GM19239 (cell line): ENCODE measurements at places on chromosomes 16 and 17.

- DNase-seq, result no peak
These were observed 182.6 kb downstream of the LGALS9B start for GRCh38 chr17:20284570-20285295.

DNA sequence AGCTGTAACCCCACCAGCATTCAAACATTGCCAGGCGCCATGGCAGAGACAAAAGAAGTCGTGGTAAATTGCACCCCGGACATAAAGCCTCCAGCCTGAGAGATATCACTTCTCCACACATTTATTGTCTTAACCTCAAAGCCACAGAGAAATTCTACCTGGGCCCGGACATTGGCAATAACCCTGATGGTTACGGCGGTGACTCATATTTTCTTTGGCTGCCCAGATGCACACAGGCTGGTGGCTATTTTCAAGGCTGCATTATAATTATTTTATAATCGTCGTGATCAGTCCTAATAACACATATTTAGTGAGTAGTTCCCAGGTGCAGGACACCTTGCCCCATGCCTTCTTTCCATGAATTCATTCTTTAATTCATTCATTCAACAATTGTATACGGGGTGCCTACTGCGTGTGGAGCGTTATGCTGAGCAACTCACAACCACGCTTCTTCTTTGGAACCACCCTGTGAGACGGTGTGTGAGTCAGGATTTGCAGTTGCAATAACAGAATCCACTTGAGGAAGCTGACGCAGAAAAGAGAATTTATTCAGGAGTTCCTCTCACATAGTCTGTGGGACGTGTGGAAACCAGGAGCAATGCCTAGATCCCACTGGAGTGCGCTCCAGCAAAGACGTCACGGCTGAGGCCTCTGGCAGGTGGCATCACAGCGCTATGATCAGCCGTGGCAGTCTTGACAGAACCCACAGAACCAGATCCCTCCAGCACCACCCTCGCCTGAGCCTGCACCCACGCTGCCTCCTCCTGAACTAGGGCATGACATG, 245.7 kb downstream of the FOXL1 start:
- no peak for DNase-seq

GRCh38 chr16:66701516-66701915, 5.0 kb upstream of the CMTM4 start:
- DNase-seq, result no peak

GRCh38 chr17:76232342-76232741, 8.0 kb downstream of the RNF157 start:
- DNase-seq, result no peak

DNA sequence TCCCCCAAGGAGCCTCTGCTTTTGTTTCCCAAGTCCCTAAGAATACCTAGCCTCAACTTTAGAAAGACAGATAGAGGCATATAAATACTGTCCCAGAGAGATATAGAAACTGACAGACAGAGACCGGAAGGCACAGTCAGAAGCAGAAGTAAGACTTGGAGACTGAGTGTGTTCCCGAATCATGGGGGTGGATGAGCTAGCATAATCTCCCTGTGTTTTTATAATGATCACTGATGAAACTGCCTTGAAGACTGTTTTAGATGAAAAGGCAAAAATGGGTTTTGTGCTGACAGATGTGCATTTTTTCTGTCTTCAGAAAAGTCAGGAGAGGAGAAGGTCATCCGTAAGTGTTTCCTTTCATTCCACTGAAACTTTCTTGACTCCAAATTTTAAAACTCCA, 8.3 kb upstream of the PSMD3 start:
- no peak for DNase-seq

DNA sequence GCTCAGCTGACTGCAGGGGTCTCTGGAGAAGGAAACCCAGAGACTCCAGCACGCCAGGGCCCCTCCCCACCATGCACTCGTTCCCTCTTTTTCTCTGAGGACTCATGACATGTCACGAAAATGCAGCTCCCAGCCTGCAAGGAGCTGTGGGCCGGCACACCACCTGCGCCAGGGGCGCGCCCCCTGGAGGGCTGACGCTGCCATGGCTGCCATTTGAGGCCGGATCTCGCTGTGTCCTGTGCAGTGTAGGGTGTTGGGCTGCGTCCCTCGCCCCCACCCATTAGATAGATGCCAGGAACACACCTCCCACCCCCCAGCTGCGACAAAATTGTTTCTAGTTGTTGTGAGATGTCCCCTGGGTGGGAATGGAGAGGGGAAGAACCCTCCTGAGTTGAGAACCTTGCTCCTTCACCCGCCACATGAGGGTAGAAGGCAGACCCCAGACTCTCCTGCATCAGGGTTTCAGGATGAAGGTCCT, 8.2 kb downstream of the SYNGR2 start:
- no peak for DNase-seq

DNA sequence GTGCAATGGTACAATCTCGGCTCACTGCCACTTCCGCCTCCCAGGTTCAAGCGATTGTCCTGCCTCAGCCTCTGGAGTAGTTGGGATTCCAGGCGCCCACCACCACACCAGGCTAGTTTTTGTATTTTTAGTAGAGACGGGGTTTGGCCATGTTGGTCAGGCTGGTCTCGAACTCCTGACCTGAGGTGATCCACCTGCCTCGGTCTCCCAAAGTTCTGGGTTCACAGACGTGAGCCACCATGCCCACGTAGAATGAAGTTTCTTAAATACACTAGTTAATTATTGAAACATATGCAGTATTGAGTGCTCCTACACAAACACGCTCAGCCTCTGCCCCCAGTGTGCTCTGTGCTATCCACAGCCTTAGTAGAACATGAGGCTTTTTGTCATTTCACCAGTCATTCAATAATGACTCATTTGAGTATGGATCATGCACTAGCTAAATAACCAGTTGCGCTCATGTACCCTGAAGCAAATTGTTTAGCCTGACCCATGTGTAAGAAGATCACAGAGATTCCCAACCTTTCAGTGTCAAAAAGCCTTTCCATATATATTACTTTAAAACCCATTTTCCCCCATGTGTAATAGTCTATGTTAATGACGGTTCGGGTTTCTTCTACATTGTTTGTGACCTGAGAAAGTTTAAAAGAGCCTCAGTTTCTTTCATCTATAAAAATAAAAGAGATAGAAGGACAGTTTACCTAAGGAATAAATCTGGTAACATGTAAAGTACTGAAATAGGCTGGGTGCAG, 49.7 kb downstream of the TUBD1 start:
- DNase-seq, result no peak

GRCh38 chr17:72121164-72122009, 567 bp downstream of the SOX9 start:
- no peak for DNase-seq

- no peak for DNase-seq
These were observed 11.2 kb downstream of the CES2 start for GRCh38 chr16:66946541-66946940.

DNA sequence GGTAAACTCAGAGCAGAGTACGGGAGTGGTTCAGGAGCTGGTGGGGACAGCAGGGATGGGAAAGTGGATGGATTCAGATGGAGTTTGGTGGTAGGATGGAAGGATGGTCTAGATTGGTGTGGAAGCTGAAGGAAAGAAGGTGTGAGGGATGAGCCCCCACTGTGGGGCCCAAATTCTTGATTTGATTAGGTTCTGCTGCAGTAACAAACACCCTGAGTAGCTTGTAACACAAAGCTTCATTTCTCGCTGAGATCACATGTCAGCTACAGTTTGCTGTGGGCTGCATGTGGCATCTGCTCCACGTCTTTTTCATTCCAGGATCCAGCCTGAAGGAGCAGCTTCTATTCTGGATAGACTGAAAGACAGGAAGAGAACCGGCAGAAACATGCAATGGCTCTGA, 143.8 kb downstream of the IRX3 start:
- no peak for DNase-seq

- DNase-seq, result no peak
These were observed 108.5 kb downstream of the SDK2 start for GRCh38 chr17:73535746-73536145.

- no peak for DNase-seq
These were observed 2.1 kb upstream of the CAMKK1 start for GRCh38 chr17:3894911-3895343.

DNA sequence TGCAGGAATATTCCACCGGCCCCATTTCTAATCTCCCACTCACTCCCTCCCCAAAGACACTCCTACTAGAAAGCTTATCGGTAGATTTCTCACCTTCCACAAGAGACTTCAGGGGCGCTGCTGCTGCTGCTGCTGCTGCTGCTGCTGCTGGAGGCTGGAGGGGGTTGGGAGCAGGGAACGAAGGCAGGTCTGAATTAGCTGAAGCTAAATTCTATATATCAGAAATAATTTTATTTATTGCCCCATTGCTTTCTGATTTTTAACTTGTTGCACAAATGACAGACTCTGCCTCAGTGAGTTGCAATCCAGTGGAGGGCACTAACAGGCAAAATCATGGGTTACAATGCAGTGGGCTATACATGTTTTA, 25.8 kb upstream of the HLF start:
- DNase-seq, result no peak

DNA sequence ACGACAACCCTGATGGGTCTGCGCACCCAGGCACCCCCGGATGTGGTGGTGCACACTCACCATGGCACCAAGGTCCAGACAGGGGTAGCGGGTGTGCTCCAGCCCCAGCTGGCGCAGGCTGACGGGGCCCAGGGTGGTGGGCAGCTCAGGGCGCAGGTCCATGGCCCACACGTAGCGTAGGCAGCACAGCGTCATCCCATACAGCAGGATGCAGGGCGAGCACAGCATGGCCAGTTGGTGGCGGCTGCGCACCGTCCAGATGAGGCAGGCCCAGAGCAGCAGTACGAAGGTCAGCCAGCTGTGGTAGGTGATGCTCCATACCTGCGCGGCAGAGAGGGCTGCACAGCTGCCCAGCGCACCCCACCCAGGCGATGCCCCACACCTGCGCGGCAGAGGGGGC, 29.8 kb downstream of the CTU2 start:
- no peak for DNase-seq

DNA sequence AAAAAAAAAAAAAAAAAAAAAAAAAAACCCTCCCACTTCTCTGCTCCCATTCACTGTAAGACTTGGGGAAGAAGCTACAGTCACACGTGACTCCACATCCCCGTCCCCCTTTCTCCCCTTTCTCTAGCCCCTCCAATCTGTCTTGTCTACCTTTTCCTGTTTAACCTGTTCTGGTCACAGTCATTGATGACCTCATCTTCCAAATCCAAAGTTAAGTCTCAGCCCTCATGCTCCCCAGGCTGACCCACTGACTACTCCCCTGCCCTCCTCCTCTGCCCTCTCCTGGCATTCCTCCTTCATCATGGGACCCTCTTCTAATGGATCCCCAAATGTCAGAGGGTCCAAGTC, 1.6 kb upstream of the CDH5 start:
- DNase-seq, result no peak
